ENCODE measurements at places on chromosomes 7 and 10.

GRCh38 chr7:22949221-22949620, 64.7 kb downstream of the HYCC1 start:
- DNase-seq, result no peak

DNA sequence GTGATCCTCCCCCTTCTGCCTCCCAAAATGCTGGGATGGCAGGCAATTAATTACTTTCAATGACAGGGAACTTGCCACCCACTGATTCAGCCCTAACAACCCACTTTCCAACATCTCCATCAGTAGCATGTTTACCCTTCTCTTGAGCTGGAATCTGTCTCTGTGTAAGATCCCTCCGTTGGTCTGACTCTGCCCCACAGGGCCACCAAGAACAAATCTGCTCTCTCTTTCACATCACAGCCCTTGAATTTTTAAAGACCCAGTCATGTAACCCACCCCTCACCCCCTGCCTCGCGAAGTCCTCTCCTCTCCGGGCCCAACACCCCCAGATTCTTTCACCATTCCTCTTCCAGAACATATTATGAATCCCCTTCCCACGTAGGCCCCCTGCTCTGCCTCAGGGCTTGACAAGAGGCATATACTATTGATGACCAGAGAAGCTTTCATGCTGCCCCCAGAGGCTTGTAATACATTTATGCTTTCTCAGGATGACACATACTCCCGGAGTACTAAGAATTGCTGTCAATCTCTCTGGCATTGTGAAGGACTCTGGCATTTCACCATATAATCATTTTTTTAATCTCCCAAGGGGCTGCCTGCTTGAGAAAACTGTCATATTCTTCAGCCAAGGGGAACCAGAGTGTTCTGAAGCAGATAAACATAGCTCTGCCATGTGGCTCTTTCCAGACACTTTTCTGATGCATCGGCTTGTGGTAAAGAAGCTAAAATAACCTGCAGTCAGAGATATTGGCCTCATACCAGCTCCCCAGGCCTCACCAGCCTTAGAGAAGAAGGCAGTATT, 179.2 kb upstream of the AUTS2 start:
- no peak for DNase-seq

- DNase-seq, result no peak
These were observed 73.5 kb downstream of the AOAH start for GRCh38 chr7:36650766-36651312.

DNA sequence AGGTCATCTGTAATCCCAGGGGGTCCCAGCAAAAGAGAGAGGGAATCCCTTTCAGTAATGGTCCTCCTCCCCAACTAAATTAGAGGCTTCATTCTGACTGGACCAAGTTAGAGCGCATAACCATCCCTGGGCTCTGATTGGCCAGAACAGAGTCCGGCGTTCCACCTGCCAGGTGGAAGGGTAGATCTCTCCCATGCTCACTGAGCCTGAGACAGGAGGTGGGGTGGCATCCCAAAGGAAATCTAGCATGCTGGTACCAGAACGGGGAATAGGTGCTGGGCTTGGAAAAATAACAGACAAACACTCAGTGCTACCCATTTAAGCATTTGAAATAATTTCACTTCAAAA, 21.0 kb upstream of the TSPAN33 start:
- DNase-seq, result no peak

DNA sequence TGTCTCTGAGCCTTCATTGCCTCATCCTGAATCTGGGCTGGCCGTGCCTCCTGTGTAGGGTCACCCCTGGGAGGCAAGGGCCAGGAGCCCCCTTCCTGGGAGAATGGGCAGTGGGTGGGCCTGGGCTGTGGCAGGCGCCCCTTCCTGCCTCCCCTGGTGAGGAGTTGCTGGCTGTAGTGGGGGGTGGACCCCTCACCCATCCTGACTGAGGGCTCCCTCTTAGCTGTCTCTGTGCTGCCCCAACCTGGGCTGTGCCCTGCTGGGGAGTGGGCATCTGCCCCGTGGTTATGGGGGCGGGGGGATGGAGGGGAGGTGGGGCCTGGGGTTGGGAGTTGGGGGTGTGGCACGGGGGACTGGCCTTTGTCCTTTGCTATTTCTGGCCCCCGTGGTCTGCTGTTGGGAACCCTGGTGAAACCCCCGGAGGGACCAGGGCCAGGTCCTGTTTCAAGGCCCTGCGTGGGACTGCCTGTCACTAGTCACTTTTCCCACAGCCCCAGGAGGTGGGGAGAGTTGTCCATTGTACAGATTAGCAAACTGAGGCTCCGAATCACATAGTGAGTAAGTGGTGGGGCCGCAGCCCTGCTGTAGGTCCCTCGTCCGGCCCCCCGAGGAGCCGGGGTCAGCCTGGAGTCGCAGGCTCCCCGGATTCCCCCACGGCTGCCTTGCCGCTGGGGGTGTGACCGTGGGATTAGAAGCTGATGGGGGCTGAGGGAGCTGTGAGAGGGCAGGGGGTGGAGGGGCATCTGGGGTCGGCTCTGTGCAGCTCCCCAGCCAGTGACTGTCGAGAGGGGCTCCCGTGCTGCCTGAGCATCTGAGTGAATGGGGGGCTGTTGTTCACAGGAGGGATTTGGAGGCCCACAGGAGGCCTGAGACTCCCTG, 2.7 kb downstream of the TTYH3 start:
- DNase-seq, result no peak

DNA sequence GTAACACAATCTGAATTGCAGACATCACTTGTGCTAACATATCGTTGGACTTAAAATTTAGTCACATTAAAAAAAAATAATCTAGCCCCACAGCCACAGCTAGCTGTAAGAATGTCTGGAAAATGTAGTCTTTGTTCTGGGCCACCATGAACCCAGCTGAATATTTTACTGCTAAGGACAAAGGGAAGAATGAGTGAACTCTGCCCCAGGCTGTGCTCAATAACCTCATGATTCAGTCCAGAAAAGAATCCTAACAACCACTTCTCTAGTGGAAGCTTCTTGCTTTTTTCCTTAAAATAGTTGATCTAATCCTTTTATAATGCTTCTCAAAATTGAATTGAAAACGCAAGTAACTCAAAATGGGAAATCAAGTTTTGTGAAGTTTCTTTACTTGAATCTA, 25.6 kb upstream of the SOSTDC1 start:
- DNase-seq, result peak; percentile 57

Measured in pons (tissue), 1 donor.